ENCODE measurements at places on chromosomes 12 and 14.

GRCh38 chr14:30756594-30756993, 117.8 kb upstream of the COCH start:
- no peak for DNase-seq

- DNase-seq = no peak
These were observed 16.7 kb upstream of the VRK1 start for GRCh38 chr14:96780500-96780899.

- DNase-seq = no peak
These were observed 411.4 kb upstream of the SOX5 start for GRCh38 chr12:24360907-24361306.

DNA sequence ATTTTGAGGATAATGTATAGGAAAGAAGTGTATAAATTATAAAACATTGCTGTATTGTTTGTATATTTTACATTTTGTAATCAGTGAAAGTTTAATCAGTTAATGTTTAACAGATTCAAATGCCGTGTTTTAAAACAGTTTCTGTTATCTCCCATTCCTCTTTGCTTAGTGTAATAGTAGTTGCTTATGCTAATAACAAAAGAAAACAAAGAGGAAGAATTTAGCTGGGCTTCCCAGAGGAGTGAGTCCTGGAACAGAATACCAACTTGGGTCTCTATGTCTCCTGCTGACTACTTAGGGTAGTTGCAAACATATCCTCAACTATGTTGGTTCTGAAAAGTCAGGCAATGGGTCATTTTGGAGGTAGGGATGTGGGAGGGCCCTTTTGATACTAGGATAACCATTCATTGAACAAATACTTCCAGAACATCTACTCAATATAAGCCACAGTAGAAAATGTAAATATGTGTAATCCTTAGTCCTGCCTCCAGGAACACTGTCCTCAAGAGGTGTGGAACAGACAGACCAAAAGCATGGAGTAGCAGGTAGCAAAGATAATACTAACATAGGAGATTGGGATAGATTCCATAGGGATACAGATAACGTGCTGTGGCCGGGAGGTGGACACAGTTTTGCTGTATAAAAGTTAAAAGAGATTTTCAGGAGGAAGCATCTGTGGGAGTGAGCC, 36.1 kb upstream of the EVL start:
- no peak for DNase-seq

DNA sequence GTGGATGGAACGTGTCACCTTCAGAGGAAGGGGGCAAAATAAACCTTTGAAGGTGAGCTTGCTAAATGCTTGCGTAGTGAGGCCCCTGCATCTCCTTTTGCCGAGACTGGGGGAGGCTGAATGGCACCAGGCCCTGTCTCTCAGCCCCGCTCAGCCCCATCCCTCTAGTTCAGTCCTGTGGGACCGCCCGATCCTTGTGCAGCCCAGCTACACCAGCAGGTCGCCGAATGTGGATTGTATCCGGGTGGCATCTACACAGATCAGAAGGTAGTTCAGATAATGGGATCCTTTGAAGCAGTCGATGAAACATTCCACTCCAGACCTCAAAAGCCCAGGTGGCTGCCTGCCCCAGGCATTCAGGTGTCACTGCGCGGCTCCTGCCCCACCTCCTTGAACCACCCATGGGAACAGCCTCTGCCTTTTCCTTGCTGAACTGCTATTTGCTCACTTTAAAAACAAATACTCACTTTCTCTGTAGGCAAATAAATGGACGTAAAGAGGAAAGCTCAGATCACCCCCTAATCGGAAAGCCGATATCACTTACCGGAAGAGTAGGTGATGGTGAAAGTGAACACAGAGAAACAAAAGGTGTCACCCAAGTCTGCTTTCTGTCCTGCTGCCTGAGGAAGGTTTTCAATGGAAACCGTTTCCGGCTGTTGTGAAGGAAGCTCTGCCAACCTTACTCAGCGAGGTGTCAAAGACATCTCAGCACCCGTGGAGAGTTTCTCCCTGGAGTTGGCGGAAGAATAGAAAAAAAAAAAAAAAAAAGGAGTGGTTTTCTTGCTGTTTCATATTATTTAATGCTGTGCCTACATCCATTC, 100.3 kb upstream of the NCOR2 start:
- no peak for DNase-seq

- DNase-seq = no peak
These were observed 7.3 kb upstream of the C12orf50 start for GRCh38 chr12:88036353-88036965.

DNA sequence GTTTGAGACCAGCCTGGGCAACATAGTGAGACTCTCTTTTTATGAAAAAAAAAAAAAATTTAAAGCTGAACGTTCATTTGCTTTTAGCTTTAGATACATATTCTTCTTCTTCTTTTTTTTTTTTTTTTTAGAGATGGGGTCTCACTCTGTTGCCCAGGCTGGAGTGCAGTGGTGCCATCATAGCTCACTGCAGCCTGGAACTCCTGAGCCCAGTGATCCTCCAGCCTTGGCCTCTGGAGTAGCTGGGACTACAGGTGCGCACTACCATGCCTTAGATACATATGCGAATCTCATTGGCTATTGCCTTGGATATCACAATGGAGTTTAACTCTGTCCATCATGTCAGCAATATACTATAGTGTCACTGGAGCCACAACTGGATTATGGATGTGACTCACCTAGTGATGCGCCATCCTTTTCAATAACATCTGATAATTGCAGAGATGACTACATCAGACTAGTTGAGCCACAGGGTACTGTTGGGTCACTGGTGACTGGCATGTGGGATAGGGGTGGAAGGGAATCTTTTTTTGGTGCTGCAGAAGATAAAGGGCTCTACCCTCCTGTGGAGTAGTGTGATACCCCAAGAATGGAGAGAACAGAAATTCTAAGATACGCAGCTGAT, 2.7 kb upstream of the ADIPOR2 start:
- no peak for DNase-seq

GRCh38 chr12:49519574-49519936, 19.3 kb upstream of the KCNH3 start:
- no peak for DNase-seq

- DNase-seq = no peak
These were observed 162.1 kb downstream of the FUT8 start for GRCh38 chr14:65574611-65575010.

- DNase-seq = no peak
These were observed 8.1 kb upstream of the CLMN start for GRCh38 chr14:95327558-95328374.

GRCh38 chr14:23284654-23285529, 1.0 kb downstream of the HOMEZ start:
- no peak for DNase-seq

DNA sequence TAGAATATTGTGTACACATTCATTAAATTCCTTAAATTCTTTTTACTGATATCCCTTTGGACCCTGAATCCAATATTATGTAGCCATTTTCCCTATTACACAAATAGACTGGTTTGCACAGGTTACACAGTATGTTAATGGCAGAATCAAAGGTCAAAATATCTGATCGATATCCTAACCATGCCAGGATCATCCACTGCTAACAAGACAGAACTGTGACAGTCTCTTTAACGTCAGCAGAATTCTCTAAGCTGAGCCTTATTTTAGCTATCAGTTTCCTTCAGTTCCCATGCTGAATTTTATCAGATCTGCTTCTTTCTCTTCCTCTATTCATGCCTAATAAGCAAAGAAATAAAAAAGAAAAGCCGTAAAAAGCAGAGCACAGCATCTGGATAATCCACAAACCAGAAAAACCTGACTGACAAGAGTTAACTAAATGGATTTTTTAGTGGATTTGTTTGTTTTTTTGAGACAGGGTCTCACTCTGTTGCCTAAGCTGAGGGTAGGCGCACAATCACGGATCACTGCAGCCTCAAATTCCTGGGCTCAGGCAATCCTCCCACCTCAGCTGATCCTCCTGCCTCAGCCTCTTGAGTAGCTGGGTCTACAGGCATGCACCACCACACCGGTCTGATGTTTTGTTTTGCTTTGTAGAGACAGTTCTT, 130.4 kb downstream of the PAWR start:
- no peak for DNase-seq

GRCh38 chr14:75306927-75307699, 28.5 kb downstream of the FOS start:
- no peak for DNase-seq

- DNase-seq = no peak
These were observed 40.6 kb downstream of the SUPT16H start for GRCh38 chr14:21343035-21343794.

DNA sequence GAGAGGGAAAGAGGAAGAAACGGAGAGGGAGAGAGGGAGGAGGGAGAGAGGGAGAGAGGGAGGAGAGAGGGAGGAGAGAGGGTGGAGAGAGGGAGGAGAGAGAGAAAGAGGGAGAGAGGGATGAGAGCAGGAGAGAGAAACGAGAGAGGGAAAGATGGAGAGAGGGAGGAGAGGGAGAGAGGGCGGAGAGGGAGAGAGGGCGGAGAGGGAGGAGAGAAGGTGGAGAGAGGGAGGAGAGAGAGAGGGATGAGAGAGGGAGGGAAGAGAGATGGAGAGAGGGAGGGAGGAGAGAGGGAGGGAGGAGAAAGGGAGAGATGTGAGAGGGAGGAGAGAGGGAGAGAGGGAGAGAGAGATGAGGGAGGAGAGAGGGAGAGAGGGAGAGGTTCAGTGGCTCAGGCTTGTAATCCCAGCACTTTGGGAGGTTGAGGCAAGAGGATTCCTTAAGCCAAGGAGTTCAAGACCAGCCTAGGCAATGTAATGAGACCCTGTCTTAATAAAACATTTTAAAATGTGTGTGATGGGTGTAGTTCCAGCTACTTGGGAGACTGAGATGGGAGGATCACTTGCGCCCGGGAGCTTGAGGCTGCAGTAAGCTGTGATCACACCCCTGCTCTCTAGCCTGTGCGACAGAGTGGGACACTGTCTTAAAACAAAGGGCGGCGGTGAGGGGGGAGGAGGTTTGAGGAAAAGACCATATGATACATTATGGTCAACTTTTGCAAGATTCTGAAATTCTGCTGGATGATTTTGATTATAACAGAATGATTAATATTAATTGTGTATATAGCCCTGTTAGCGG, 21.3 kb upstream of the SNRPF start:
- DNase-seq = no peak

DNA sequence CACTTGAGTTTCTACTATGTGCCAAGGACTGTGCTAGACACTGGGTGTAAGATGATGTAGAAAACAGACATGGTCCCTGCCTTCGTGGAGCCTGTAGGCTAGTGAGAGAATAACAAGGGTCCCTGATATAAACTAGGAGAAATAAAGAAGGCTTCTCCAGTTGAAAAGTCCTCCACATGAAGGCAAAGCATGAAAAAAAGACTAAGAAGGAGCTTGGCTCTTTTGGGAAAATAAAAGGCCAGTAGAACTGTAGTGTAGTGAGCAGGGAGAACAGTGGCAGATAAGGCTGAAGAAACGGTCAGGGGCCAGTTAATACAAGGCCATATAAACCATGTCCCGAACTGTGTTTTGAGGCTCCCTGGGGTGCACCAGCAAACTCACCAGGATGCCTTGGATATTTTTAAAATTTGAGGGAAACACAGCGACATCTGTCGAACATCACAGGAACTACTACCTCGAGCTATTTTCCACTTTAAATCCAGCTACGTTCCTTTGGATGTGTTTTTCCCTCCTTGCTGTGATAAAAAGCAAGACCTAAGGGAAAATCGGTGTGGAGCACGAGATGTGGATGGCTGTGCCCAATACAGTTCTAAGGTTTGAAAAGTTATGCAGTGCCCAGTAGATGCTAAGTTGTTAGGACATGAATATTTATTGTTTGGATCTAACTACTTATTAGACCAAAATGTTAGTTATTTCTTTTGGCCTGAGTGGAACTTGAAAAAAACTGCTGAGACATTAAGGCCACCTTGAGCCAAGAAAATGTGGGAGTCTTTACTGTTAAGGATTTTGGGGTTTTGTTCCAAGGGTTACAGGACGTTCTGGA, 8.5 kb upstream of the CFL2 start:
- DNase-seq = peak; percentile 51

GRCh38 chr12:15428632-15429031, 106.3 kb downstream of the PTPRO start:
- DNase-seq = no peak

DNA sequence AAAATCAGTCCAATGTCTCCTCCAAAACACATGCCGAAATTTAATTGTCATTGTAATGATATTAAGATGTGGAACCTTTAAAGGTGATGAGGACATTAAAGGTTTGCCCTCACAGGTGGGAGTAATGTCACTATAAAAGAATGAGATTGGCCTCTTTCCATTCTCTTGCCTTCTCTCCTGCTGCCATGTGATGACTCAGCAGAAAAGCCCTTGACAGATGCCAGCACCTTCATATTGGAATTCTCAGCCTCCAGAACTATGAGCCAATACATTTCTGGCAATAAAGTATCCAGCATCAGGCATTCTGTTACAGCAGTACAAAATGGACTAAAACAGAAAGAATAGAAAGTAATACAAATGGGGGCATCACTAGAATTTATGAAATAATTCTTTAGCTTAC, 609.7 kb downstream of the SLC16A7 start:
- no peak for DNase-seq

GRCh38 chr12:5522432-5523335, 90.8 kb downstream of the NTF3 start:
- DNase-seq = no peak

GRCh38 chr14:67426983-67427606, 15.1 kb upstream of the PLEK2 start:
- DNase-seq = peak; percentile 72

DNA sequence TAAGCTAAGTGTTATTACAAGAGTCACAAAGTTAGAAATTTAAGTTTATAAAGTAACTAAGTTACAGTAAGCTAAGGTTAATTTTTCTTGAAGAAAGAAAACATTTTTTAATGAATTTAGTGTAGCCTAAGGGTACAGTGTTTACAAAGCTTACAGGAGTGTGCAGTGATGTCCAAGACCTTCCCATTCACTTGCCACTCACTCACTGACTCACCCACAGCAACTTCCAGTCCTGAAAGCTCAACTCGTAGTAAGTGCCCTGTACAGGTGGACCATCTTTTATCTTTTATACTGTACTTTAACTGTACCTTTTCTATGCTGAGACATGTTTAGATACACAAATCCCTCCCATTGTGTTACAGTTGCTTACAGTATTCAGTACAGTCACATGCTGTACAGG, 60.9 kb upstream of the TMEM263 start:
- no peak for DNase-seq

DNA sequence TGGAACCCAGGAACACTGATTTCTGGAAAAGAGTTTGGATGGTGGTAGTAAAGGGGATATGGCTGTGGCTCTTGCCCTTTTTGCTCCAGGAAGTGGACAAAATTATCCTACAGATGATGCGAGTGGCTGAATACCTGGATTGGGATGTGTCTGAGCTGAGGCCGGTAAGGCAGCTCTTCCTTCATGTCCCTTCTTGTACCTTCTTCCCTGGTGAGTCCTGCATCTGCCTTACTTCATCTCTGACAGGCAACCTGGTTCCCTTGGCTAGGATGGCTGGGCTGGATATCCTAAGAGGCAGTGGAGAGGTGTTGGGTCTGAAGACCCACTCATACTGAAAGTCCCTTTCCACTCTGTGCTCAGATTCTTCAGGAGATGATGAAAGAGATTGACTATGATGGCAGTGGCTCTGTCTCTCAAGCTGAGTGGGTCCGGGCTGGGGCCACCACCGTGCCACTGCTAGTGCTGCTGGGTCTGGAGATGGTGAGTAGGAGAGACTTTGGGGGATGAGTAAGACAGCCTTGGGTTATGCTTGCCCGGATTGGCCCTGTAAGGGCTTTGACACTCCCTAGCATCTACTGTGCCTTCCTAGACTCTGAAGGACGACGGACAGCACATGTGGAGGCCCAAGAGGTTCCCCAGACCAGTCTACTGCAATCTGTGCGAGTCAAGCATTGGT, 8.0 kb downstream of the DGKA start:
- DNase-seq = no peak

Data from D721Med (cell line).